GM06990 (cell line): ENCODE measurements at places on chromosomes 12 and 14.

GRCh38 chr14:95862243-95862642, 14.4 kb upstream of the TUNAR start:
- no peak for DNase-seq

GRCh38 chr12:116384691-116385485, 107.4 kb upstream of the MED13L start:
- no peak for DNase-seq

DNA sequence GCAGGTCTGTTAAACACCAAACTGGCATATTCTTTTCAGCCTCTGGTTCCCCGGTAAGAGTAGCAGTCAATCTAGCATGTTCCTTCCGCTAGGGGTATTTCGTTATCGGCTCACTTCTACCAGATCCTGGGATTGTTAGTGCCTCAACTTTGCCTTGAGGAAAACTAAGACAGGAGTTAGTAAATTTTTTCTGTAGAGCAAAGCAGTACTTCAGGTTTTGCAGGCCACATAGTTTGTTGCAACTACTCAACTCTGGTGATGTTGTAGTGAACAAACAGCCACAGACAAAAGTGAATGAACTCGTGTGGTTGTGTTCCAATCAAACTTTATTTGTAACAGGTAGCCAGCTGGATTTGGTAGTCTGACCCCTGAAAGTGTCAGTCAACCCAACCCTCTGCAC, 6.3 kb upstream of the CDH24 start:
- DNase-seq, result no peak

- no peak for DNase-seq
These were observed 46.5 kb downstream of the BTBD7 start for GRCh38 chr14:93286212-93286890.

DNA sequence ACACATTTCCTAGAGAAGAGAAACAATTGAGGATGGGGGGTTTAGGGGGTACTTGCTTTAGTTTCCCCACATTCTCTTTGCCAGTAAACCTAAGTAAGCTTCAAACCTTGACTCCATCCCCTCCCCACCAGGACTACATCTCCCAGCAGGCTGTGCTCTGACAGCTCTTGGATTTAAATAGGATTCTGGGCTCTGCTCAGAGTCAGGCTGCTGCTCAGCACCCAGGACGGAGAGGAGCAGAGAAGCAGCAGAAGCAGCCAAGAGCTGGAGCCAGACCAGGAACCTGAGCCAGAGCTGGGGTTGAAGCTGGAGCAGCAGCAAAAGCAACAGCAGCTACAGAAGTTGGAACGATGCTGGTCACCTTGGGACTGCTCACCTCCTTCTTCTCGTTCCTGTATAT, 20.6 kb downstream of the RDH12 start:
- DNase-seq, result no peak

GRCh38 chr12:109018296-109018695, 2.6 kb downstream of the SVOP start:
- no peak for DNase-seq

- peak; percentile 15 for DNase-seq
These were observed 3.4 kb upstream of the PPM1A start for GRCh38 chr14:60245380-60246177.
